Muscle of leg (tissue), 16 donors: ENCODE measurements at places on chromosomes 16 and 17.

DNA sequence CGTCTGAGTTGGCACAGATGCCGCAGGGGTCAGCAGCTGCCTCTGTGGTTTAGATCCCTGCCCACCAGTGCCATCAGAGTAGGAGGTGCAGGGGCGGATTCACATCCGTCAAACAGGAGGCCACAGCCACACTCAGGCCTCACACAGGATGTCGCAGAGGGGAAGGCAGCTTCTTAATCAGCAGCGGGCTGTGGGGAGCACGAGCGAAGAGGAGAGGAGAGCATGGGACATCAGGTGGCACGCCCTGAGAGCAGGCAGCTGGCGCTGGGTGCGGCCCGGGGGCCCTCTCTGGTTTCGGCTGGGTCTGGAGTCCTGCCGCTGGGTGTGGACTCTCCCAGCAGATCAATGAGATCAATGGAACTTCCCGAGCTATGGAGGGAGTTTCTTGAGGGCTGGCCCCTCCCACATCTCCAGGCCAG lies 9.6 kb downstream of the LLGL2 start:
- peaks cover 28% of the 10 kb centered on the region for H3K4me1 ChIP-seq
- no peaks in the 10 kb centered on the region for H3K36me3 ChIP-seq

- H3K27me3 ChIP-seq: no peaks in the 10 kb centered on the region
Observed at GRCh38 chr17:80119271-80119791, 17.9 kb downstream of the GAA start.

- H3K4me1 ChIP-seq: peaks cover 85% of the 10 kb centered on the region
- peak overlapping the region; percentile 99 for H3K27ac ChIP-seq
- H3K4me3 ChIP-seq: peak overlapping the region; percentile 18
- H3K27me3 ChIP-seq: no peaks in the 10 kb centered on the region
Observed at GRCh38 chr17:57874434-57875289, 24.8 kb upstream of the MRPS23 start.

- no peak for DNase-seq
- H3K4me3 ChIP-seq: no peak overlapping the region
- no peaks in the 10 kb centered on the region for H3K4me1 ChIP-seq
- H3K27ac ChIP-seq: no peak overlapping the region
- peaks cover 3% of the 10 kb centered on the region for H3K27me3 ChIP-seq
Observed at GRCh38 chr17:45705123-45706009, 78.8 kb upstream of the CRHR1 start.

GRCh38 chr16:66925322-66925840 lies at the start of gene RRAD:
RRAD (minus strand) TSS chr16:66925535; CDS start chr16:66925179, 356 bp downstream.
- peaks cover 62% of the 10 kb centered on the region for H3K27me3 ChIP-seq
- peak within 1 kb of the TSS; percentile 81 for H3K27ac ChIP-seq
- H3K36me3 ChIP-seq: peaks cover 7% of the 10 kb centered on the region
- peaks cover 62% of the 10 kb centered on the region for H3K4me1 ChIP-seq
- H3K4me3 ChIP-seq: peak within 1 kb of the TSS; percentile 33
- no peak for DNase-seq

GRCh38 chr17:28141773-28142172 lies 99.3 kb downstream of the NLK start:
- H3K4me1 ChIP-seq: no peaks in the 10 kb centered on the region
- no peak overlapping the region for H3K27ac ChIP-seq
- no peak overlapping the region for H3K4me3 ChIP-seq
- no peaks in the 10 kb centered on the region for H3K27me3 ChIP-seq
- peaks cover 2% of the 10 kb centered on the region for H3K36me3 ChIP-seq

DNA sequence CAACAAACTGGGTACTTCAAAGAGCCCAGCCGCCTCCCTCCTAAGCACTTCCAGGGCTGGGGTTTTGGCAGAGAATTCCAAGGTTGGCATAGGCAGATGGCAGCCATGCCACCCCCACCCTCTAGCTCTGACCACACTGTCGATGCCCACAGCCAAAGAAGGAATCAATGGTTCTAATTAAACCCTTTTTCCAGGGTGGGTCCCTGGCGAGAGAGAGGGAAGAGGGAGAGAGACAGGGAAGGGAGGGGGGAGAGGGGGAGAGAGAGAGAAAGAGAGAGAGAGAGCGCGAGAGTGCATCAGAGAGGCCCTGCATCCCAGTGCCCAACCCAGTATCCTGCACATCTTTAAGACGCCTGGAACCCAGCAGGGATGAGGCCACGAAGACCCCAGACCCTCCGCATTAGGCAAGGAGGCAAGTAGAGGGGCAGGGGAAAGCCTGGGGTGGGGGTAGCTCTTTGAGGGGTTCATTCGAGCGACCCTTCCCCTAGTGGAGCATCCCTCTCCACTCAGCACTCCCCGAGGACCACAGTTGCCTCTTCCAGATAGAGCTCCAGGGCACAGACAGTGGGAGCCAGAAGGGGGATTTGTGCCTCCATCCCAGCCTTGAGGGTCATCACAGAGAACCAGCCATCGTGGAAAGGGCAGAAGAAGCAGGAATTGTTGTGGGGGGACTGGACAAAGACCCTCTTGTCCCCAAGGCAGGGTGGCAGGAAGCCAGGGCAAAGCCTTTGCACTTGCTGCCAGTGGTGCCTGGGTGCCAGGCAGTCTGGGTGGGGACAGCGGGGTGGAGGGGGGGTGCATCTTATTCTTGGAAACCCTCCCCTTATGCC lies 2.6 kb downstream of the SRCIN1 start:
- no peak for DNase-seq
- H3K4me1 ChIP-seq: peaks cover 26% of the 10 kb centered on the region
- H3K4me3 ChIP-seq: no peak overlapping the region

- H3K4me1 ChIP-seq: no peaks in the 10 kb centered on the region
- no peaks in the 10 kb centered on the region for H3K27me3 ChIP-seq
- DNase-seq: no peak
- no peak overlapping the region for H3K27ac ChIP-seq
Observed at GRCh38 chr16:11700264-11701029, 32.2 kb downstream of the SNN start.

- no peak overlapping the region for H3K27ac ChIP-seq
- no peaks in the 10 kb centered on the region for H3K36me3 ChIP-seq
- H3K27me3 ChIP-seq: peaks cover 4% of the 10 kb centered on the region
- H3K4me1 ChIP-seq: peaks cover 10% of the 10 kb centered on the region
Observed at GRCh38 chr17:78605429-78605828, 28.2 kb upstream of the DNAH17 start.

DNA sequence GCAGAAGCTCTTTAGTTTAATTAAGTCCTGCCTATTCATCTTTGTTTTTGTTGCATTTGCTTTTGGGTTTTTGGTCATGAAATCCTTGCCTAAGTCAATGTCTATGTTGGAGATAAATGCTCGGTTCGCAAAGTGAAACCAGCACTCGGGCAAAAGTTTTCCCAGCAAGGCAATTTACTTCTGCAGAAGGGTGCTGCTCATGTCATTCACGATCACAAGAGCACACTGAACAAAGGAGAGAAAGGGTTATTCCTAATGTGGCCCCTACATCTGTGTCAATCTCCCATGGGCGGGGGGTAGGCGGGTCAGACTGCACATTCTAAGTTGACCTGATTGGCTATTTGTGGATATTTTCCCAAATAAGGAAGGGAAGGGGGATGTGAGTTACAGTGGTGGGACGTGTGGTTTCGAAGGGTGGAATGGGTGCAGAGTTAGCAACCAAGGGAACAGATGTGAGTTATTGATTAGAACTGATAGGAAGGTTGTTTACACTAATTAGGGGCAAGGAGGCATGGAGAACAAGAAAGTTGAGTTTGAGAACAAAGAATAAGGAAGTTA lies 23.0 kb downstream of the ATF7IP2 start:
- H3K4me3 ChIP-seq: no peak overlapping the region
- no peaks in the 10 kb centered on the region for H3K27me3 ChIP-seq
- no peak overlapping the region for H3K27ac ChIP-seq
- DNase-seq: no peak

- H3K4me3 ChIP-seq: no peak overlapping the region
- H3K36me3 ChIP-seq: peaks cover 37% of the 10 kb centered on the region
- H3K4me1 ChIP-seq: peaks cover 55% of the 10 kb centered on the region
Observed at GRCh38 chr17:42517516-42517915, 18.5 kb upstream of the NAGLU start.

DNA sequence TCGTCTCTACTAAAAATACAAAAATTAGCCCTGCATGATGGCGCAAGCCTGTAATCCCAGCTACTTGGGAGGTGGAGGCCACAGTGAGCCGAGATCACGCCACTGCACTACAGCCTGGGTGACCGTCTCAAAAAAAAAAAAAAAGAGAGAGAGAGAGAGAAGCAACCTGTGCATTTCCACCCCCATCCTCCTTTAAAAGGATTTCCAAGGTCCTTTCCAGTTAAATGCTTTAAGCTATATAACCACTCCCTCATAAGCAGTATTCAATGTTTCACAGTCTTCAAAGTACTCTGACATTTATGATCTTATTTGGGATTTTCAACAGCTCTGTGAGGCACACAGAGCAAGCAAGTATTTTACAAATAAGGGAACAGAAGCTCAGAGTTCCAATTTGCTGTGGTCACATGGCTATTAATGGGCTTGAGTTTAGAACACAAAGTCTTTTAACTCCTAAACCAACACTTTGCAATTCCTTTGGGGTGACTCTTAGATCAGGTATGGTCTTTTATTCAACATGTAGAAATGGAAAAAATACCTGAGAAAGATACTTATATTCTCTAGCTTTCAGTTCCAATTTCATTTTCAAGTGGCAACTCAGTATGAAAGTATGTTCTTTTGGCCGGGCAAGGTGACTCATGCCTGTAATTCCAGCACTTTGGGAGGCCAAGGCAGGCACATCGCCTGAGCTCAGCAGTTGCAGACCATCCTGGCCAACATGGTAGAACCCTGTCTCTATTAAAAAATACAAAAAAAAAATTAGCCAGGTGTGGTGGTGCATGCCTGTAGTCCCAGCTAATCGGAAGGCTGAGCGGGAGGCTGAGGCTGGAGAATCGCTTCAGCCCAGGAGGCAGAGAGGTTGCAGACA lies 31.3 kb downstream of the SPOP start:
- peaks cover 3% of the 10 kb centered on the region for H3K4me1 ChIP-seq
- H3K36me3 ChIP-seq: no peaks in the 10 kb centered on the region
- H3K27me3 ChIP-seq: no peaks in the 10 kb centered on the region
- peak overlapping the region; percentile 20 for H3K27ac ChIP-seq

DNA sequence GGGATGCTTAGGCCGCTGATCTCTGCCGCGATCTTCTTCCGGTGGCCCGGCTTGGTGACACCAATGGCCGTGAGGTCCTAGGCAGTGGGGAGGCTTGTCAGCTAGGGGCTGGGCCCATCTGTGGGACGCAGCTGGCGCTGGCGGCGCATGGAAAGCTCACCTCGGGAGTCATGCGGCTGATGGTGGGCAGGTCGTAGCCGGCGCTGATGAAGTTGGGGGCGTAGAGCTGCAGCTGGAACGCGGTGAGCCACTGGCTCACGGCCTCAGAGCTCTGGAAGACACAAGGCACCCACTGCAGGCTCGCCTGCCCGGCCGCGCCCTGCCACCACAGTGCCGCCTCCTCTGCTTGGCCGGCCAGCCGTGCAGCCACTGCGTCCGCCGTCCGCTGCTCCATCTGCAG lies 12.7 kb downstream of the CASKIN1 start:
- DNase-seq: no peak
- no peaks in the 10 kb centered on the region for H3K27me3 ChIP-seq
- H3K4me1 ChIP-seq: no peaks in the 10 kb centered on the region
- no peak overlapping the region for H3K4me3 ChIP-seq
- H3K27ac ChIP-seq: no peak overlapping the region

GRCh38 chr16:78184238-78185183 lies 85.1 kb downstream of the WWOX start:
- no peak overlapping the region for H3K4me3 ChIP-seq
- H3K27ac ChIP-seq: no peak overlapping the region
- peak; percentile 23 for DNase-seq
- H3K36me3 ChIP-seq: no peaks in the 10 kb centered on the region

- H3K36me3 ChIP-seq: no peaks in the 10 kb centered on the region
- DNase-seq: peak; percentile 78
- H3K27ac ChIP-seq: peak overlapping the region; percentile 62
- no peak overlapping the region for H3K4me3 ChIP-seq
Observed at GRCh38 chr17:17420561-17421269, 56.1 kb upstream of the MED9 start.

DNA sequence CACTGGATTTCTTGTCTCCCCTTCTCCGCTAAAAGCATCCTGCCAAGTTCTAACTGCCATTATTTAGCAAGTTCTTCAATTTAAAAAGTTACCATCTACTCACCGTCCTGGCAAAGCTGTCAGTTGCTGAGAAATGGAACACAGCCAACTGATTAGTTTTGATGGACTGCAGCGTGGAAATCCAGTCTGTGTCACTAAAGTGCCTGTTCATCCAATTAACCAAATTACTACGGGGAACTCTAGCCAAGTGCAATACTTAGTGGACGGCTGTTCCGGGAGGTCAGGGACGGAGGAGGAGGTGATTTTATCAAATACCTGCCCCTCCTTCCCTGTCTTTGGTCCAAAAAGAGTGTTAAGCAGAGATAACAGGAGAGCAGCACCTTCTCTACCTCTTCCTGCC lies 260.7 kb downstream of the MAF start:
- H3K4me1 ChIP-seq: no peaks in the 10 kb centered on the region
- no peaks in the 10 kb centered on the region for H3K27me3 ChIP-seq
- H3K4me3 ChIP-seq: no peak overlapping the region

GRCh38 chr17:15966879-15967248 lies 21.9 kb downstream of the ADORA2B start:
- H3K4me3 ChIP-seq: no peak overlapping the region
- peaks cover 10% of the 10 kb centered on the region for H3K4me1 ChIP-seq
- DNase-seq: no peak

GRCh38 chr16:7640334-7640733 lies 307.7 kb downstream of the RBFOX1 start:
- no peaks in the 10 kb centered on the region for H3K36me3 ChIP-seq
- H3K27me3 ChIP-seq: no peaks in the 10 kb centered on the region
- DNase-seq: peak; percentile 35
- no peak overlapping the region for H3K27ac ChIP-seq

DNA sequence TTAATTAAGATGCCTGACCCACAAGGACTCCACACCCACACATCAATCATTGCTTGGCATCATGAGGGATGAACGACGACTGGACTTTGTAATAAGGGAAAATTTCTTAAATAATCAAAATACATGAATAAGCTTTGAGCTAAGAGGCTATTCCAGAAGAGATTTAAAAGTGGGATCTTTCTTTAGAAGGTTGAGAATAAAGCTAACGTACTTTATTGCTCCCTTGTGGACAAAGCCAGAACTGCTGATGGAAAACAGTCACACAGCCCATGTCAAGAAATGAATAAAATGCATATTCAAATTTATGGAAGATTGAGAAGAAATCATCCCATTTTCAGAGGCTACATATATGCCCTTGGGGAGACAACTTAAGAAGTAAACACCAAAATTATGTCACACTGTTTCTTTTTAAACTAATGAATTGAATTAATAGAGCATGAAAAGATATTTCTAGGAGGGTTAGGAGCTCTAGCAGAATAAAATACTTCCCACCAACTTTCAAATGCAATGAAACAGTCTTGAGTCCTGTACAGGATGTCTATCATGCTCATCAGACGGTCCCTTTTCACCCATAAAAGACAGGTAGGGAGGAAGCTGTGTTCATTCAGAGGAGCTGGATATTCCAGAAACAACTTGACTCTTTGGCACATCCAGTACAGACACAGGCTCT lies 60.2 kb upstream of the PHOSPHO1 start:
- no peak overlapping the region for H3K4me3 ChIP-seq
- H3K27me3 ChIP-seq: no peaks in the 10 kb centered on the region
- DNase-seq: peak; percentile 42
- peaks cover 8% of the 10 kb centered on the region for H3K36me3 ChIP-seq

GRCh38 chr17:72743037-72743467 lies 349.4 kb downstream of the SLC39A11 start:
- no peak overlapping the region for H3K27ac ChIP-seq
- no peak overlapping the region for H3K4me3 ChIP-seq
- DNase-seq: no peak
